ENCODE measurements at places on chromosomes 3 and 15.

- DNase-seq: peak; percentile 7
Observed at GRCh38 chr3:76554707-76555106, 485.2 kb upstream of the ROBO2 start.

DNA sequence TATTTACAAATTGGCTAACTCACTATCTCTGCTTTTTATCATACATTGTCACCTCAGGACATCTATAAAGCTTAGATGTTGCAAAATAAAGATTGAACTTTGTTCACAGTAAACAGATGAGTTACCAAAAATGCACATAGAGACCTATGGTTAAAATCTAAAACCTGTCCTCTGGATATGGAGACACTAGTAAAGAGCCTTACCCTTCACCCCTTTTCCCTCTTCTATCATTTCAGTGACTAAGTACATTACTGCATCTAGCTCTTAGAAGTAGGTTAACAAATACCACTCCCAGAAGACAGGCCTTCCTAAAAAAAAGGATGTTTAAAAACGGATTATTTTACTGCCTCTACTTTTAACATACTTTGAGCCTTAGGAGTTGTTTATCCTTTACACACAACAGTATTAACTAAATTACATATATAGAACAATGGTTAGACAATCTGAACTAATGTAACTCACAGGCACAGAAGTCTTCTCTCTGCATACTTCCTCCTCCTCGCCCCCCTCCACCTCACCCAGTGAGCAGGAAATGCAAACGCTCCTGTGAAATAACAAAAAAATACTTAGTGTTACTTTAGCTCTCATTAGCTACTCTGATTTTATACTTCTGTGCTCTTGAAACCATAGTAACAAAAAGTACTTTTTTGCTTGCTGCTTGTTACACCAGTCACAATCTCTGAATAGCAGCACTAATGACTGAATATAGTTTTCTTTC, 23.3 kb downstream of the IREB2 start:
- DNase-seq: no peak

DNA sequence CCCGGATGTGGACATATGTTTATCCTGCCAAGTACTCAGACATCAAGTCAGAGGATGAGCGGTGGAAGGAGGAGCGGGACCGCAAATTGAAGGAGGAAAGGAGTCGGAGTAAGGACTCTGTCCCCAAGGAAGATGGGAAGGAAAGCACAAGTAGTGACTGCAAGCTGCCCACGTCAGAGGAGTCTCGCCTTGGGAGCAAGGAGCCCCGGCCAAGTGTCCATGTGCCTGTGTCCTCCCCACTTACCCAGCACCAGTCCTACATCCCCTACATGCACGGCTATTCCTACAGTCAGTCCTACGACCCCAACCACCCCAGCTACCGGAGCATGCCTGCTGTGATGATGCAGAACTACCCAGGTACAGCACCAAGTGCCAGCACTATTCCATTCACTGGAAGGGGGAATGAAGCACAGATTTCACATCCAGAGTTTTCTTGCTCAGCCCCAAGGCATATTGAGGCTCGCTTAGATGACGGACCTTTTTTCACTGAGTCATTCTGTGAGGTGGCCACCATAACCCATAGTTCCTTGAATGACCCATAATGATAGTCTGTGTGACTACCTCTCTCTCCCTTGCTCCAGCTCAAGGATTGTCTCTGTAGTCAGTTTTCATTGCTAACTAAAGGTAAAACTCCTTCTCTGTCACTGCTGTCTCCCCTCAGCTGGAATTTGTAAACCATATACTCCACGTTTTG, 97.1 kb downstream of the RBPMS2 start:
- DNase-seq: no peak

GRCh38 chr3:159266779-159267178, 464.9 kb downstream of the MFSD1 start:
- DNase-seq: no peak

DNA sequence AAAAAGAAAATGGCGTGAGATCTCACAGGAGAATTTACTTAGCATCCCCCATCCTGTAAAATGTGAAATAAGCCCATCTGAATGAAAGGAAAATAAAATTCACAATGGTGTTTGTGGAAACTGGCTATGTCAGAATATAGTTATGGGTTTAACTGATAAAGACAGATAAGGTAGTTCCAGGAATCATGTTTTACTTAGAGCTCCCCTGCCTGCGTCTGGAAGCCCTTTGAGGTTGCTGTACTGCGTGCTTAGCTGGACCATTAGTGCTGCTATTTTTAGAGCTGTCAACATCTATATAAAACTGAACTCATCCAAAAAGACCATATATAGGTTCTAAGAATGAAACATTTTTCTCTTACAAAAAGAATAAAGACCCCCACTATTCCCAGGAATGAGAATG, 130.8 kb downstream of the LSAMP start:
- no peak for DNase-seq

DNA sequence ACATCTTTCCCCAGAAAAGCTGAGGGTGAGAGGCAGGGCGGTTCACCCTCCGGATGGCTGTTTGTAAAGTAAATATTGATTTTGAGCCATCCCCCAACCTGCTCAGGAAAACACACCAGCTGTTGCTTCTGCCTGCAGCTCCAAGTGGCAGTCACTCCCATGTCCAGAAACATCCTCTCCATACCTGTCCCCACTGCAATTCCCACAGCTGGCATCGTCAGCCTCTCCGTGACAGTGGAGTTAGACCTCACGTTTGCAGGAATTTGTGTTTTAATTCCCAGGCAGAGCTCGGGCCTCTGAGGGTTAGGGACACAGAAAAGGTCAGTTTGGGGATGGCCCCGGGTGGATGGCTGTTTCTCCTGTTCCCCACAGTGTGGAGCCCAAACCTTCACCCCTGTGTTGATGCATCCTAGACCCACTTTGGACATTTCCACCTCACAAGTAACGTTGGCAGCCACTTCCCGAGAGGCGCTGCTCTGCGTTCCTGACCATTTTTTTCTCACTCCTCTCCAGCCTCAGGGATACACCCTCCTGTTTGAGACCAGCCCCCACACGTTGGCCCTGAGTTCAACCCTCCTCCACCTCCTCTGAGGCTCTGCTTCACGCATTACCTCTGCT, 11.8 kb upstream of the FAM174B start:
- no peak for DNase-seq

GRCh38 chr15:45253330-45253729, 1.3 kb downstream of the SLC28A2 start:
- DNase-seq: no peak

DNA sequence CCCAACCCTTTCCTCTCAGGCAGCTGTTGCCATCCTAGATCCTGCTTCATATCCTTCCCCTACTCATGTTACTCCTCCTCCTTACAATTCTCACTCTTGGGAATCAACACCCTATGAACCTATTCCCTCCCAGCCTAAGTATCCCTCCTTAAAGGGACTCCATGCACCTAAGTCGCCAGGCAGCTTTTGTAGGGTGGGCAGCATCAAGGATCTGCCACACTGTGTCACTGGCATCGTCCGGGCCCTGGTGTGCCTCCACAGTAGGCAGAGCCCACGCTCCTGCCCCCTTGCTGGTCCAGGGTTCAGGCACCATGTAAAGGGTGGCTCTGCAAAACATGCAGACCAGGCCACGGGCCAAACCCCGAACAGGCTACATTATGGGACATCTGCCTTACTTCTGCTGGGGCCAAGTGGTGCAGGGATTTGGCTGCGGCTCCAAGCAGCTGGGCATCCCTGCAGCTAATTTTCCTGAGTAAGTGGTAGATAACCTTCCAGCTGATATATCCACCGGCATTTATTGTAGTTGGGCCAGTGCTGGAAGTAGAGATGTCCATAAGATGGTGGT, 53.4 kb downstream of the GSK3B start:
- no peak for DNase-seq

DNA sequence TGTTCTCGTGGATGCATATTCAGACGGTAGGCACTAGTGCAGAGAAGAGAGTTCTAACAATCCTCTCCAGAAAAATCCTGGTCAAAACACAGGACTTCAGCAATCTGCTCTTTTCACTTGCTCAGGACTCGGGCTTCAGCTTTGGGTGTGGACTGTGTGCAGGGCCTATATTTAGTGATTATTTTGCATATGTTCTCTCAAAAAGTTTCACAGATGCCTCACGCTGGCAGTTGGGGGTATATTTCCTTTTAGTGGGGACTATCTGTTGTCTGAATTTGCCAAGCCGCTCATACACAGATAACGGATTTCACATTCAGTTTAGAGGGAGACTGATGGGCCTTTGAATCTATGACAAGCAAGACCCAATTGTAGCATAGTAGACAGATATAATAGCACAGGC, 54.4 kb upstream of the LRRN1 start:
- no peak for DNase-seq

- no peak for DNase-seq
Observed at GRCh38 chr3:194517333-194517732, 30.5 kb upstream of the ATP13A3 start.

DNA sequence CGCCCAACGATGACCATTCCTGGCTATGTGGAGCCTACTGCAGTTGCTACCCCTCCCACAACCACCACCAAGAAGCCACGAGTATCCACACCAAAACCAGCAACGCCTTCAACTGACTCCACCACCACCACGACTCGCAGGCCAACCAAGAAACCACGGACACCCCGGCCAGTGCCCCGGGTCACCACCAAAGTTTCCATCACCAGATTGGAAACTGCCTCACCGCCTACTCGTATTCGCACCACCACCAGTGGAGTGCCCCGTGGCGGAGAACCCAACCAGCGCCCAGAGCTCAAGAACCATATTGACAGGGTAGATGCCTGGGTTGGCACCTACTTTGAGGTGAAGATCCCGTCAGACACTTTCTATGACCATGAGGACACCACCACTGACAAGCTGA, 22.6 kb upstream of the BSN start:
- no peak for DNase-seq

GRCh38 chr3:7684182-7684715, 817.4 kb upstream of the LMCD1 start:
- DNase-seq: no peak

DNA sequence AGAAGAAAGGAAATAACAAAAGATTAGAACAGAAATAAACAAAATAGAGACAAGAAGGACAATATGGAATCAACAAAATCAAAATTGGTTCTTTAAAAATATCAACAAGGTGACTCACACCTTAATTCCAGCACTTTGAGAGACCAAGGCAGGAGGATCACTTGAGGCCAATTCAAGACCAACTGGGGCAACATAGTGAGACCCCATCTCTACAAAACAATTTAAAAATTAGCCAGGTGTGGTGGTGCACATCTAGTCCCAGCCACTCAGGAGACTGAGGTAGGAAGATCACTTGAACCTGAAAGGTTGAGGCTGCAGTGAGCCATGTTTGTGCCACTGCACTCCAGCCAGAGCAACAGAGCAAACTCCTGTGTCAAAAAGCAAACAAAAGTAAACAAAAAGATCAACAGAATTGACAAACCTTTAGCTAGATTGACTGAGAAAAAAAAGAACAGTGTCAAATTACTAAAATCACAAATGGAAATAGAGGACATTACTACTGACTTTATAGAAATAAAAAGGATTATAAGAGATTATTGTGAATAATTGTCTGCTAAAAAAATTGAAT, 190.7 kb upstream of the CGNL1 start:
- no peak for DNase-seq

GRCh38 chr3:185813691-185814215, 11.1 kb downstream of the IGF2BP2 start:
- DNase-seq: no peak

GRCh38 chr3:9940746-9941145, 7.1 kb downstream of the CRELD1 start:
- DNase-seq: no peak

GRCh38 chr15:95304151-95304946, 1026.2 kb upstream of the NR2F2 start:
- DNase-seq: peak; percentile 74

DNA sequence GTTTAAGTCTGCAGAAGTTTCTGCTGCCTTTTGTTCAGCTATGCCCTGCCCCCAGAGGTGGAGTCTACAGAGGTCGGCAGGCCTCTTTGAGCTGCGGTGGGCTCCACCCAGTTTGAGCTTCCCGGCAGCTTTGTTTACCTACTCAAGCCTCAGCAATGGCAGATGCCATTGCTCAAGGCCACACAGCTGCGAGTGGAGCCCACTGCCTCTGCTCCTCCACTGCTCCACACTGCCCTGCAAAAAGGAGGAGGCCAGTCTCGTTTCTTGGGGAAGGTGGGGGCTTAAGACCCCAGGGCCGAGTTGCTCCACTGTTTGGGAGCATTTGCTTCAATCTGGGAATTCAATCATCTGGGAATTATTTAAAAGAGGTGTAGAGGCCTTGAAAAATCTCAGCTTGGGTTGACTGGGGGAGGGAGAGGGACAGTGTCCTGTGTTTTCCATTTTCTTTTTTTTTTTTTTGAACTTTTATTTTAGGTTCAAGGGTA, 144.6 kb upstream of the MEF2A start:
- DNase-seq: no peak

DNA sequence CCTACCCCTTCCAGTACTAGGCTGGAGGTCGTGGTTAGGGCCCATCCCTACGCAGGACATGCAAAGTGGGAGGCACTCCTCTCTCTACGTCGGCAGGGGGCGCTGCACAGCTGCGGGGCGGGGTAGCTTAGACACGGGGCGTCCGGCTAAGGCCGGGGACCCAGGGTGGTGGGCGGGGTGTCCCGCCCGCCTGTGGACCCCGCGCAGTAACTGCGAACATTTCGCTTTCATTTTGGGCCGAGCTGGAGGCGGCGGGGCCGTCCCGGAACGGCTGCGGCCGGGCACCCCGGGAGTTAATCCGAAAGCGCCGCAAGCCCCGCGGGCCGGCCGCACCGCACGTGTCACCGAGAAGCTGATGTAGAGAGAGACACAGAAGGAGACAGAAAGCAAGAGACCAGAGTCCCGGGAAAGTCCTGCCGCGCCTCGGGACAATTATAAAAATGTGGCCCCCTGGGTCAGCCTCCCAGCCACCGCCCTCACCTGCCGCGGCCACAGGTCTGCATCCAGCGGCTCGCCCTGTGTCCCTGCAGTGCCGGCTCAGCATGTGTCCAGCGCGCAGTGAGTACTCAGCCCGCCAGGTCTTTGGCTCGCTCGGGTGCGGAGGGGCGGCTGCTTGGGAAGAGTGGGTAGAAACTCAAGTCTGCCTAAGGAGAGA, at the start of gene IL12A:
IL12A (plus strand) TSS at position 219 of the 655 bp plus-strand sequence.
- no peak for DNase-seq

DNA sequence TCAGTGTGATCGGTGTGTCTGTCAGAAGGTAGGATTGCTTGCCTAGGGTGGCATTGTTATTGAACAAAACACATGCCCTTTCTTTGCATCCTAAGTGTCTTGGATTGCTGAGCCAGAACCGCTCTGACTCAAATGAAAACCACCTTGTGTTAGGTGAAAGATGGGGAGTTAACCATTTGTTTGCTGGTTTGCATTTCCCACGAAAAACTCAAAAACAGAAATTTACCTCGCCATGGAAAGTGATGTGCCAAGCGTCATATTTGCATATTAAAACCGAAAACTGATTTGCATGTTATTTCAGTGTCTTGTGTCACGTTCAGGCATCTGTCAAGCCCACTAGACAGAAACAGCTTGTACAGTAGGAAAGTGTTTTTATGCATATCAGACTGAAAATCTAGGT, 474.6 kb upstream of the TPRG1 start:
- no peak for DNase-seq

GRCh38 chr3:189233225-189233858, 61.6 kb downstream of the TPRG1 start:
- DNase-seq: peak; percentile 50

GRCh38 chr3:59374091-59374817, 324.4 kb upstream of the CFAP20DC start:
- DNase-seq: no peak

All from smooth muscle cell of the brain vasculature (primary cell).